ENCODE measurements at places on chromosomes 11 and 22.

DNA sequence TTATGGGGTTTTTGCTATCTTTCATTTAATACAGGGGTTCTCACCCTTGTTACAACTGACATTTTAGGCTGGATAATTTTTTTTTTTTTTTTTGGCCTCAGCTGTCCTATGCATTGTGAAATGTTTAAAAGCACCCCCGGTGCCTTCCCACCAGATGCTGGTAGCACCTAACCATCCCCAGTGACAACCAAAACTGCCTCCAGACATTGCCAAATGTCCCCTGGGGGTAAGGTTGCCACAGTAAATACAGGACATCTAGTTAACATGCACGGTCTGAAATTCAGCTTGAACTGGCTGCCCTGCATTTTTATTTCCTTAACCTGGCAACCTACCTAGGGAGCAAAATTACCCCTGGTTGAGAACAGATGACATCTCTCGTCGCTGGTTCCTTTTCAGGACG, 72.4 kb downstream of the CYTH4 start:
- DNase-seq: no peak

- DNase-seq: no peak
These were observed 75.2 kb downstream of the EIF3M start for GRCh38 chr11:32658639-32659406.

DNA sequence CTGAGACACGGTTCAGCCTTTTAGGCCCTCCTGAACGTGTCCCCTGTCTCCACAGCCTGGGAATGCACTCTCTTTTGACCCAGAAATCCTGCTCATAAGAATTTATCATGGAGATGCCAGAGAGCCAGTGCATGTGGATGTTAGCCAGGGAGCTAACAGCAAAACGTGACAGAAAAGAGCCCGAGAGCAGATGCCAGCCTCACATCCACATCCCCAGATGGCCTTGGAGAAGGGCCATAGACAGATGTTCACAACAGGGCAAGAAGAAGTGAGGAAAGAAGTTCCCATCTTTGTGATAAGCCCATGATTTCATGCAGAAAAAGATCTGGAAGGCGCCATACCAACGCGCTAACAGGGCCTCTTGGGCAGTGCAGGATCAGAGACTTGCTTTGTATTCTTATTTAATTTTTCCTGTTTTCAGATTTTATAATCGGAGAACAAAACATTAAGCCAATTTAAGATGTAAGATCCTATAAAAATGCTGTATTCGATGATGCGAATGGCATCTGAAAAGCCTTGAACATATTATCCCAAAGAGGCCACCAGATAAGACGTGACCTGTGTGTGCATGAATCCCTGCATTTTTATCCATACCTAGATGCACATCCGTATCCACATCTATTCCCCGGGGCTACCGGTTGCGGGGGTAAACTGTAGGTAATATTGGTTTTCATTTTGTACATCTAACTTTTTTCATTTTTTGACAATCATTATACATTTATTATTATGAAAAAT, 48.7 kb downstream of the IGLL5 start:
- no peak for DNase-seq

DNA sequence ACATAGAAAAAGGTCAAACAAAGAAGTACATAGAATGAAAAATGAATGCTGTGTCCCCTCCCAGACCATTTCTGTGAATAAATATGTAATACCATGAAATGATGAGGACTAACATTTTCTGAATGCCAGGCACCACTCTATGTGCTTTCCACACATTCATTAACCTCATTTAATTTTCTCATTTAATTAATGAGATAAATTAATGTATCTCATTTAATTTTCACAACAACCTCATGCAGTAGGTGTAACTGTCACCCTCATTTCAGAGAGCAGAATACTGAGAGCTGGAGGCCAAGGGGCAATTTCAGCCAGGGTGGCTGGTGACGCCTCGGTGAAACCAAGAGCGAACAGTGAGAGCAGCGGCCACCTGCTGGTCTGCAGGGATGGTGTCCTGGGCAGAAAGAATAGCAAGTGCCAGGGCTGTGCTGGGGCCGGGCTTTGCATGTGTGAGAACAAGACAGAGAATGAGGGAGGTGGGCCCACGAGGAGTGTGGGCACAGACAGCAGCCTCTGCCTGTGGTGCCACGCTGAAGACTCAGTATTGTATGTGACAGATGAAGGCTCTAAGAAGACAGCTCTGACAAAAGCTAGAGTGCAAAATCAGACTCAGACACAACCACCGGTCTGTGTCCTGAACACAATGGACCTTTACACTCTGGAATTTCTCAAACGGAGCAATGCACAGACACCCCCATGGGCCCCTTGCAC, 1.8 kb upstream of the SERPIND1 start:
- no peak for DNase-seq

GRCh38 chr22:39247361-39247760, 2.6 kb upstream of the PDGFB start:
- no peak for DNase-seq

DNA sequence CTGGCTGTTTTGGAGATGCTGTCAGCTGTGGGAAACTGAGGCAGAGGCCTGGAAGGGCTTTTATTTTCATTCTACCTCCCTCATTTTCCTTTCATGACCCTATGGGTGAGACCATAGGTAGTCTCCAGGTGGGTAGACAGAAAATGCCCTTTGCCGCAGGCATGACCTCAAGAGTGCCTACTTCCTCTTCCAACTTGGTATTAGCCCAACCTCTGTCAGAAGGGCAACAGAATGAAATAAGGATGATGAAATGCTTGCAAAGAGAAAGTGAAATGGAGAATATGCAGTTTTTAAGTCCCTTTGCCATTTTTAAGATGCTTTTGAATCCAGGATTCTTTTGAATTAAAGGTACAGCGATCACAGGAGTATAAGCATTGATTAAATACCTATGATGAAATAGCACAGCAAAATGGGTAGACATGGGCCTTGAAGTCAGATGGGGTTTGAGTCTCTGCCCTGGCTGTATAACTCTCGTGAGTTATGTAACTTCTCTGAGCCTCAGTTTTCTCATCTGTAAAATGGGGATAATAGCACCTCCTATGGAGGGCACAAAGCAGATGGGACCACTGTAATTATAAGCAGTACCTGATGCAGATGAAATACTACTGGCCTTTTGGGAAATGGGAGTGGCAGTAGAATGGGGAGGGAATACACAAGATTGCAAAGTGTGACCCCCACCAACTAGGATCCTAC, 3.7 kb downstream of the ASPHD2 start:
- DNase-seq: no peak

- peak; percentile 59 for DNase-seq
These were observed 14.4 kb downstream of the DAGLA start for GRCh38 chr11:61694602-61694939.

- no peak for DNase-seq
These were observed 638.5 kb downstream of the NTM start for GRCh38 chr11:132008872-132009271.

DNA sequence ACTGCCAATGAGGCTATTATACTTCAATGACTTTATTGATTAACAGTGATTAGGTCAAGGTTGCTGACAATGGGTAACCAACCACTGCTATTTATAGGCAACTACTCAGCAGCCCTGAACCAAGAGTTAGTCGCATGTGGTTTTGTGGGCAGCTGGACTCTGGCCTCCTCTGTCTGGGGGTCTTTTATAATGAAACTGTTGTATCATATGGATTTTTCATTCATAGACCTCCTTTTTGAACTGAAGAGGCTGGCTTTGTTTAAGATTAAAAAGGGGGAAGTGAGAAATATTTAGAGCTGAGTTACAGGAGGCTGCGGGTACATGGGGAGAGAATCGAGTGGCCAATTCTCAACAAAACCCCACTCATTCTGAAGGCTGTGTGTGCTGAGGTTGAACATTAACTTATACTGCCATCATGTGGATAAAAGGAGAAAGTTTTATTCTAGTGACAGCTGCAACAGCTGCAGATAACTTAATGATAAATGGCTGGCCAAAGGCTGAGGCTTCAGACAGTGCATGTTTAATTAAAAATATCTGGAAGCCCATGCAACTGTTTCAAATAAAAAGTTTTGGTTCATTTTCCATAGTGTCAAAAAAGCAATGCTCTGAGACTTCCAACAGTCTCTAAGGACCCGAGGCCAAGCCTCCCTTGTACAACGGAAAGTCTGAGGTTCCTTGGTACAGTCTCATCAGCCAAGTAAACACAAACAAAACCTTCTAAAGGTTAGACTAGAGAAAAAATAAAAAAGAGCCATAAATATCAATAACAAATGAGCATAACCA, 682.6 kb downstream of the KCNA4 start:
- DNase-seq: peak; percentile 83

GRCh38 chr11:68099474-68100405, 21.4 kb downstream of the CHKA start:
- DNase-seq: peak; percentile 71

GRCh38 chr22:17980015-17980590, 44.3 kb downstream of the MICAL3 start:
- DNase-seq: peak; percentile 32

GRCh38 chr22:43269246-43269645, 73.9 kb downstream of the SCUBE1 start:
- DNase-seq: peak; percentile 92

GRCh38 chr11:46914910-46915309, 3.4 kb downstream of the LRP4 start:
- no peak for DNase-seq

DNA sequence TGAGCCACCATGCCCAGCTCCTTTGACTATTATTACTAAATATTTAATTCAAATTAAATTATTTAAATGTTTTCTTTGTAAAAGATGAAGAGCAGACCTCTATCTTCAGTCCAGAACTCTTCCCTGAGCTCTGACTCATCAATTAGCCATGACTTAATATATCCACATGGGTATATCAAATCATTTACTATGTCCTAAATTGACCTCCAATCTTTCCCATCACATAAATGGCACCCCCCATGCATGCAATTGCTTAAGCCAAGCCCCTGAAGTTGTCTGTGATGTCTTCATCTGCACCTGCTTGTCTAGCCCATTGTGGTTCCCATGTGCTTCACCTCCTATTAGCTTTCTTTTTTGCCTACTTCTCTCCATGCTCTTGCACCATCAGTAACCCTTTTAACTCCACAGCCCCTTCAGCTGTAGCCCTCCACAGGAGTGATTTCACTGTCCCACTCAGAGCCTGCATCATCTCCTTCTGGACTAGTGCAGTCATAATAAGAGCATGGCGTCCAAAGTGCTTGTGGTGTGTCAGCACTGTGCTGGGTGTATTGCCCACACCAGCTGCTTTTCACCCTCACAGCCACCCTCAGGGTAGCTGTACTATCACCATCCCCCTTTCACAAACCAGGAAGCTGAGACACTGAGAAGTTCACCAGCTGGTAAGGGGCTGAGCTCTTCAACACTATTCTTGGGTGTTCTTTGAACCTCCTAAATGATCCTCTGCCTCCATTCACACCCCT, 11.8 kb upstream of the THY1 start:
- peak; percentile 58 for DNase-seq

GRCh38 chr11:7890417-7891172, 40.5 kb downstream of the OR10A6 start:
- DNase-seq: peak; percentile 28
